NCI-H524 treated with DMSO at 0.1 percent for 48 hours (cell line): ENCODE measurements at places on chromosomes 2 and 18.

- DNase-seq, result peak; percentile 8
Measured at GRCh38 chr2:63261137-63261621, 210.5 kb downstream of the OTX1 start.

DNA sequence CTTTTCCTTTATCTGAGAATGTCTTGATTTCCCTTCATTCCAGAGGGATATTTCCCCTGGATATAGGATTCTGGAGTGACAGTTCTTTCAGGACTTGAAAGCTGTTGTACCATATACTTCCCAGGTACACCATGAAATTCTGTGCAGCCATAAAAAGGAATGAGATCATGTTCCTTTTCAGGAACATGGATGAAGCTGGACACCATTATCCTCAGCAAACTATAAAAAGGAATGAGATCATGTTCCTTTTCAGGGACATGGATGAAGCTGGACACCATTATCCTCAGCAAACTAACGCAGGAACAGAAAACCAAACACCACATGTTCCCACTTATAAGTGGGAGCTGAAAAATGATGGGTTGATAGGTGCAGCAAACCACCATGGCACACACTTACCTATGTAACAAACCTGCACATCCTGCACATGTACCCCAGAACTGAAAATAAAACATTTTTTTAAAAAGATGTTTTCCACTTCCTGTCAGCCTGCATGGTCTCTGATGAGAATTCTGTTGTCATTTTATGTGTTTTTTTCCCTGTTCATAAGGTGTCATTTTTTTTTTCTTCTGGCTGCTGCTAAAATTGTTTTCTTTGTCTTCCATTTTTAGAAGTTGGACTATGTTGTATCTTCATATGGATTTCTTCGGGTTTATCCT is 133.3 kb downstream of the DNAH6 start:
- no peak for DNase-seq

GRCh38 chr2:26574900-26575560 is 66.1 kb downstream of the CIB4 start:
- DNase-seq, result no peak

GRCh38 chr2:97759727-97760407 is 46.5 kb downstream of the ZAP70 start:
- DNase-seq, result no peak

DNA sequence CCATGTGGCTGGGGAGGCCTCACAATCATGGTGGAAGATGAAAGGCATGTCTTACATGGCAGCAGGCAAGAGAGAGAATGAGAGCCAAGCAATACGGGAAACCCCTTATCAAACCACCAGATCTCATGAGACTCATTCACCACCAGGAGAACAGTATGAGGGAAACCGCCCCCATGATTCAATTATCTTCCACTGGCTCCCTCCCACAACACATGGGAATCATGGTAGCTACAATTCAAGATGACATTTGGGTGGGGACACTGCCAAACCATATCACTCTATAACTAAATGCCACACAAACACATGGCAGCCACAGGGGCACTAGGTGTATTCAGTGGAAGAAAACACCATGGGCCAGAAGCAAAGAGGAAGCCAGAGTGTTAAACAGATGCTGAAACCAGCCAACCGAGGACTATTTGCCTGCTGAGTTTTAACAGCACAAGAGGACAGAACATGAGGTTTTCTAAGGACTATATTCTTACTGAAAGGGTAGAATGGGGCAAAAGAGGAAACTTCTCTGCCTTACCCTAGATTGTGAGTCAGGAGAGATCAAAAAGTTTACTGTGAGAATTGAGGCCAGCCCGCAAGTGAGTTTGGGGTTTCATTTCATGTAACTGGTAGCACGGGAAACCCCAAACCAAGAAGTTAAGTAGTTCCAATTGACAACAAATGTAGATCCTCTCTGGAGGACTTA is 49.2 kb downstream of the SIGLEC15 start:
- DNase-seq, result no peak

GRCh38 chr18:3645384-3646156 is 195.6 kb downstream of the TGIF1 start:
- no peak for DNase-seq

GRCh38 chr2:103276869-103277268 is 515.0 kb downstream of the TMEM182 start:
- DNase-seq, result no peak

DNA sequence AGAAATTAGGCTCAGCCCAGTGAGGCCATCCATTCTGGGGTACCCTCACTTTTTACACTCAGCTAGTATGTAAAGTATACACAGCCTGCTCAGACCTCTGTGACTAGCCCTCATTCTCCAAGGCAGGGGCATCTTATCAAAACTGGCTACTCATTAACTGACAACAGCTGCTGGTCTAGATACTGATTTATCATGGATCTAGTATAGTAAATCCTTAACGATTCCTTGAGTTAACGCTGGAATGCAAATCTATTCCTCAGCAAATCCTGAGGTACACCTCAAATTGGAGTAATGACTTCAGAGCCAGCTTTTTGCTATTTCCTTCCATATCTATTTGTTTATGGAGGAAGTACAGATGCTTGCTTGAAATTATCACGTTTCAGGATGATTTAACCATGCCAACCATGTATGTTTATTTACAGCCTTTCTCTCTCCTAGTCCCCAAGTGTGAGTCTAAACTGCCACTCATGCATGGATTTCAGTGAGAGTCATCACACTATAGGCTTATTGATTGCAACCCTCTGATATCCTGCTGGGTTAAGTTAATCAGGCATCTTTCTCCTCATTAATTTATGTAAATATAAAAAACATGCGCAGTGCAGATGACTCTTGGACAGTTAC is 70.2 kb upstream of the DOK6 start:
- no peak for DNase-seq

- DNase-seq, result no peak
Measured at GRCh38 chr2:227374158-227374557, 4.9 kb downstream of the TM4SF20 start.

GRCh38 chr18:904218-905090 is at the start of gene ADCYAP1:
Gene ADCYAP1, plus strand, starts transcription at chr18:904871. Its CDS starts 516 bp downstream, at chr18:905387.
- peak; percentile 50 for DNase-seq

- no peak for DNase-seq
Measured at GRCh38 chr18:63844254-63844653, 43.3 kb upstream of the SERPINB2 start.

DNA sequence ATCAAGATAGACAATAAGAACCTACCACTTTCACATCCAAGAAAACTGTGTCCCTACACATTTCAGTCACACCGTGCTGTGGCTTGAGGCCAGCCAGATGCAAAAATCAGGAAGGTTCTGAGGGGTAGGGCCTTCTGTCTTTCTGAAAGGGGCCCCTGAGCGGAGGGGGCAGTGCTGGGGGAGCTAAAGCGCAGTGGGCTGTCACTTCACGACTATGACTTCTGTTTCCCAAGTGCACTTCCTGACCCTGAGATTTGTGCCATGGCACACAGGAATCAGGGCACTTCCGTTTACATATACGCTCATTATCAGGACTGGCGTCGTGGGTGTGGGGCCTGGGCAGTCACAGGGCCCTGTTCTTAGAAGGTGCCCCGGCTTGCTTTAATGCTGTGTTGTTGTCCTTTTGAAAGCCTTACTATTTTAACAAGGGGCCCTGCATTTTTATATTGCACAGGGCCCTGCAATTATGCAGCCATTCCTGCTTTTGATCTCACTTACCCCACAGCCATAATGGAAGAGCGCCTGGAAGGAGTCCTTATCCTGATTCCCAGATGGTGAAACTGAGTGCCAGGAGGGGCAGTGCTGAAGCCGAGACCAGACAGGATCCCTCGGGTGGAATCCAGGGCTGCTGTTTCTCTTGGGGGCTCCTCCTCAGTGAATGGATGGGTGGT is 620 bp downstream of the NGEF start:
- DNase-seq, result no peak

DNA sequence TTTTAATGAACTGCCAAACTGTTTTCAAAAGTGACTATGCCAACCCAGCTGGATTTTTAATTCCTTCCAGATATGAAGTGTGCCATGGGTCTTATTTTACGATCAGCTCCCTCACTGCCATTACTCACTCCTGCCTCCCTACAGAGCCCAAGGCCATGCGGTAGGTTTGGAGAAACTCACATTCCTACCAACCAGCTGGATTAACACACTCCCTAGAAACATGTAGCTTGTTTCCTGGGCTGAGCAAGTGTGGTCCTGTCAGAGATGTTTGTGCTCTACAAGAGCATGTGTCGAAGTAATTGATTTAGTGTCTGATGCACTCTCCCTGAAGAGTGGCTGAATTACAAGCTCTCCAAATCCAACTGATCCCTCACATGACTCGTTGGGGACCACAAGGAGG is 82.5 kb downstream of the SPP2 start:
- DNase-seq, result no peak

GRCh38 chr18:9066817-9067306 is 35.6 kb upstream of the NDUFV2 start:
- no peak for DNase-seq

DNA sequence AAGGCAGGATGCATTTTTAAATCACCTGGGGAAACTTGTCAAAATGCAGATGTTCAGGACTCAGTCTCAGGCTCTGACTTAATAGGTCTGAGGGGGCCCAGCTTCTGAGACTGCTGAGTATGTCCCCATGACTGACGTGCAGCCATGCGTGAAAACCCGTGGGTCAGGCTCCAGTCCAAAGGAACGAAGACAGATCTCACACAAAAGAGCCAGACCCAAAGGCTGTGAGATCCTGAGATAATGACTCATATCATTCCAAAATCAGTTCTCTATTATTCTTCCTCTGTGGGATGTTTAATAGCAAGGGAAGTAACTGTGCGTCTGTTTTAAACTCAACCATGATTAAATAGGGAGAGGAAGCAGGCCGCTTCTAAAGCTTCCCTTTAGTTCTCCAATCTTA is 107.4 kb upstream of the ACAA2 start:
- DNase-seq, result no peak

- DNase-seq, result no peak
Measured at GRCh38 chr2:216234106-216234505, 125.0 kb downstream of the XRCC5 start.
